NCI-H187 (cell line): ENCODE measurements at places on chromosomes 3 and 15.
A peak's percentile ranks its signal among the peaks of the same experiment; 100 is the strongest.

- DNase-seq = peak; percentile 17
Measured at GRCh38 chr15:79310612-79310984, 314 bp upstream of the TMED3 start.

DNA sequence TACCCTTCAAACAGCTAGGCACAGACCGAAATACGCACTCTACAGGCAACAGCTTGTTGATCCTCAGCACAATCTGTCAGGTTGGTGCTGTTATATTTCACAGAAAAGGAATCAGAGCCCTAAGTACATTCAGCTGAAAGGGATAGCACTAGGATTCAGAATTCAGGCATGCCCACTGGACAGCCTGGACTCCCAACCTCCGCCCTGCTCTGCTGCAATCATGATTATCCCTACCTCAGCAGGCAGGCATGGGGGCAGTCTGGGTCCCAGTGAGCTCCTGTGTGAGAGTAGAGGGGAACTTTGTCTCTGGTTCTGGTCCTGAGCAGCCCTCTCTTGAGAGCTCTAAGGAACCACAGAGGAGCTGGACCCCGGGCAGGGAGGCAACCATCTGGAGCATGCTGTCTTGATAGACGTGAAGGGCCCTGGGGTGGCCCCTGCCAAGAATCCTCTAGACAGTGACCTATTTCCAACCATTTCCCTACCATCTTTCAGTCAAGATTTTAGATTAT is 23.4 kb upstream of the NOX5 start:
- no peak for DNase-seq

DNA sequence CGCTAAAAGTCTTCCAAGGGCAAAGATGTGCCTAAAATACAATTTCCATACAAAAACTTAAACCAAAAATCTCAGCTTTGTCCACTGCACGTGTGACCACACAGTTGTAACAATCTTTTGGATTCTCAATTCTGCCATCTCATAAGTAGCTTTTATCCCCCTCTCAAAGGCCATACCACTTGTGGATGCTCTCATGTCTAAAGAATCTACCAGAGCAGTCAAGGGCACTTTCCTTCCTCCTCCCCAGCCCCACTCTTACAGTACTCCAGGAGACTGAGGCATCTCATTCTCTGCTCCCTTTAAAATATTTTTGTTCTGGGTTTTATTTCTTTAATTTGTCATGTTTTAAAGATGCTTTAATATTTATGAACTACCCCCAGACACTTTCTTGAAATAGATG is 102.3 kb upstream of the PFN2 start:
- peak; percentile 34 for DNase-seq

DNA sequence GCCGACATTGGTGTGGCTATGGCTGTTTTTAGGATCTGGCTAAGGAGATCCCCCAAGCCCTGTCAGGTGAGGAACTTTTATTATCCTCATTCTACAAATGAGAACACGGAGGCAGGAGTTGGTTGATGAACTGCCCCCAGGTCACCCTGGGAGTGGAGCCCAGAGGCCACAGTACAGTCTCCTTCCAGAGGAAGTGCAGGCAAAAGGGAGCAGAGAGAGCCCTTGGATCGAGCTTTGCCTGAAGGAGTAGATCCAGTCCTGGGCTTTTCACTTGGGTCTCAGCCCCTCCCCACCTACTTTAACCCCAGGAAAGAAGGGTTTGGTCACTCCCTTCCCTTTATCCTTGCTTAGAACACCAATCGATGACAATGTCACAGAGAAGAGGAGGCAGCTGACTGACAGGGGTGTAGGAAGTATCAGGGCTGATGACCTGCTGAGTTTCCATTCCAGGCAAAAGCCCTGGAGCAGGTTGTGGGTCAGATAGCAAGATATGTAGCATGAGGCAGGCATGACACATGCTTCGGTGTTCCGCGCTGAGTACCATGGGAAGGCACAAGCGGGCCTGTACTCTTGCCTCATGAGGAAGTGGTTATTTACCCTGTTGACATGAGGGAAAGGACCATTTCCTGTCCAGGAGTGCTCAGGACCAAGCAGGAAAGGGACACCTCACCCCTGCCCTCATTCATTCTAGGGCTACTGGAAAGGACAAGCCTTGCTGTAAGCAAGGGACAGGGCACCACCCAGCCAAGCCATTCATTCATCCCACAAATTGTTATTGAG is 5.8 kb upstream of the PLA2G4D start:
- DNase-seq = no peak

DNA sequence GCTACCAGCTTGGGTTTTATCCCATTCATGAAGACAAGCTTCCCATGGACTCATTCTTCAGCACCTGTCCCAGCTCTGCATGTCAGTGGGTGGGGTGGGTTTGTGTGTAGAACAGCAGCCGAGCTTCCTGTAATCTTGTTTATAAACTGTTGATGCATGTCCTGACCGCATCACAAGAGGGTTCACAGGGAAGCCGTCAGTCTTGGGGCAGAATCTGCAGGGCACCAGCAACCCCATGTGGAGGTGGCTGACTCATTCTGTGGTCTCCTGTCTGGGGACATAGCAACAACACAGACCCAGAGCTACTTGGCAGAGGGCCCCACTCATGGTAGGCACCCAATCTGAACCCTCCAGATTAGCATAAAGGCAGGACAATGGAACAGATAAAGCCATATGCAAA is 35.6 kb downstream of the DAPK2 start:
- DNase-seq = no peak

DNA sequence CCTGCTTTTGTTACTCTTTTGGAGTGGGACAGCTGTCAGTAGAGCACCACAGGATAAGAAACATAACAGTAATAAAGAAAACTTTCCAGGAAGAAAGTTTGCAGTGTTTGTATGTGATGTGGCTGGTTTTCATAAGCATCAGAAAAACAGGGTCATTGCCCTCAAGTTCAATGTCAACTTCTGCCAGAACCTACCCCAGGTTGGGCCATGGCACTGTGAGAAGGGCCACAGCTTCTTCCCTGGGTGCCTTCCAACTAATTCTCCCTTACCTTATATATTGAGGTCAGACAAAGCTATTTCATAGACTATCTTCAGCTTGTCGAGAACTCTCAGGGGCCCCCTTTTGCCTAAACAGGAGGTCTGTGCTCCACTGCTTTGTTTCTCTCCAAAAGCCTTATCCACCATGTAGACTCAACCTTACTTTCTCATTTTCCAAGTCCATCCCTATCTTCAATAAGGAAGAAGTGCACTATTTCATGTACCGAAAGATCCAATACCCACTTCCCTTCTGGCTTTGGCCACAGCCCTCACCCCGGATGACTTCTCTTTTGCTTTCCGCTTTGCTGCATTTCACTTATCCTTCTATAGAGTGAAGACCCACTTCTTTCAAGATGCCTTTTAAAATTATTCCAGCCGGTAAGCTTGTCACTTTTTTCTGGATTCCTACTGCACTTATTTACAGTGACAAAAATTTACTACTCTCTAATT is 38.2 kb upstream of the PLCL2 start:
- no peak for DNase-seq

DNA sequence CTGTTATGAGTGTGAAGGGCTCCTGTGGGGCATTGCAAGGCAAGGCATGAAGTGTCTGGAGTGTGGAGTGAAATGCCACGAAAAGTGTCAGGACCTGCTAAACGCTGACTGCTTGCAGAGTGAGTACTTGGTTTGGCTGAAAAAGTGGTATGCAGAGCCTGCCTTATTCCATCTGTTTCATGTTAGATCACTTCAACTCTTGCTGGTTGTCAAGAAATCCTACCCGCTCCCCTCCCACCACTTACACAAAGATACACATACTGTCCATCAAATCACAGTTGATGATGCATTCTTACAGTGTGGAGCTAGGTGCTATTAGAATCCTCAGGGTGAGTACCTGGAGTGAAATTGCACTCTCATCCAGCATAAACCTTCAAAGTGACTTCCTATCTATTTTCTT is 272.1 kb downstream of the UNC13C start:
- no peak for DNase-seq

- no peak for DNase-seq
Measured at GRCh38 chr15:90214553-90215196, 13.5 kb downstream of the SEMA4B start.

- no peak for DNase-seq
Measured at GRCh38 chr15:49809894-49810609, 189.2 kb downstream of the DTWD1 start.

DNA sequence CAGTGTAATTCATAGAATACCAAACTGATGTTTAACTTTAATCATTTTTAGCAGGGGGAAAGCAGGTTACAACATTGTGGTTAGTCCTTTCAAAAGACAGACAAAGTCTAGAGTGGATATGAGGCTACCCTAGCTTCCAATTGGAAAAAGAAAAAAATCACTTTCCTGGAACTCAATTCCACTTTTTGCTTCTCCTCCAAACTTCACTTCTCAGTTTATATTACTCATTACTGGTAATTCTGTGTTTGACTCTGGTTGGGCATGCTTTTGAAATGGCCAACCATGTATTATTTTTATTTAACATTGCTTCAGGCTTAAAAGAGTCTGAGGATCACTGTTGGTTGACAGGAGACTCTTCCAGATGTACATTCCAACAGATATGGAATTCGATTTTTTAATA is 84.8 kb downstream of the RAP2B start:
- no peak for DNase-seq

GRCh38 chr3:158418035-158418434 is 153.0 kb upstream of the MLF1 start:
- DNase-seq = no peak

- no peak for DNase-seq
Measured at GRCh38 chr3:82386647-82387046, 625.2 kb upstream of the GBE1 start.

- DNase-seq = no peak
Measured at GRCh38 chr3:54988838-54989630, 61.2 kb upstream of the LRTM1 start.

DNA sequence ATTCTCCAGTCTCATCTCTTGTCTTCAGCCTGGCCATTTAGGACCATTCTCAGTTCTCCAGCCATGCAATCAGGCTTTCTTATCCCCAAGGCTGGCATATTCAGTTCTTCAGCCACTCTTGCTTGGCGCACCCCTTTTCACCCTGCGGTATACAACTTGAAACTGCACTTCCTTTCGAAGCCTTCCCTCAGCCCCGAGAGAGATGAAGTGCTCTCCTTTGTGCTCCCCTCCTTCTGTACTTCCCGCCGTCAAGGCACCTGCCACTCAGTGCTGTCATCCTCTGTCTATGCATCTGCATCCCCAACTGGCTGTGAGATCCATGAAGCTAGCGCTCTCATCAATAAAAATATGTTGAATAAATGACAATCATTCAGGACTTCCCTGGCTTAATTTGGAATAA is 45.7 kb downstream of the MORC1 start:
- DNase-seq = no peak

GRCh38 chr15:32098033-32098432 is 67.7 kb downstream of the CHRNA7 start:
- no peak for DNase-seq

DNA sequence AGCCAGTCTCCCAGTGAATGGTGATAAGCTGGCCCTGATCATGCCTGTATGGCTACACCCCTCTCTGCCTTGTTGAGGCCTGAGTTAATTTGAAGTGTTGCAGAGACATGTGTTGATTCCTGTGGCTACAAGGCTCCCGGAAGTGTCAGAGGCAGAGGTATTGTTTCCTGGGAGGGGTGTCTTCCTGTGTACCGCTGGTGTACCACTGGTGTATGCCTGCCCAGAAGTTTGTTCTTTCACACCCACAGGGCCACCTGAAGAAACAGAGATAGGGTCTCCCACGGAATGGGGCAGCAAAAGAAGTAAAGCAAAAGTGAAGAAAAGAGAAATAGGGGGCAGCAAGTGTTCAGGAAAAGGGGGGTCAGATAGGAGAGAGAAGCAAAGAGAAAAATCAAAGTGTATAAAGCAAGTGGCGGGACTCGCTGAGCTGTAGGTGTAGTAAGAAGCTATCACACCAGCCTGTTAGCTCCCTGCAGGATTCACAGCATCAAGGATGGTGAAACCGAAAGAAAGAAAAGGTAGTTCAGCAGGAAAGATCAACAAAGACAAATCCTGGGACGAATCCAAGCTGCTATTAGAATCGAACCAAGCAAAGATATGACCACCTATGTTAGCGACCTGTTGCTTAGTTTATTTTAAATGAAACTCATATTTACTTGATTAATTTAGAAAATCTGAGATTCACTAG is 36.6 kb upstream of the CD47 start:
- no peak for DNase-seq

- no peak for DNase-seq
Measured at GRCh38 chr3:58062472-58062871, 54.2 kb downstream of the FLNB start.

DNA sequence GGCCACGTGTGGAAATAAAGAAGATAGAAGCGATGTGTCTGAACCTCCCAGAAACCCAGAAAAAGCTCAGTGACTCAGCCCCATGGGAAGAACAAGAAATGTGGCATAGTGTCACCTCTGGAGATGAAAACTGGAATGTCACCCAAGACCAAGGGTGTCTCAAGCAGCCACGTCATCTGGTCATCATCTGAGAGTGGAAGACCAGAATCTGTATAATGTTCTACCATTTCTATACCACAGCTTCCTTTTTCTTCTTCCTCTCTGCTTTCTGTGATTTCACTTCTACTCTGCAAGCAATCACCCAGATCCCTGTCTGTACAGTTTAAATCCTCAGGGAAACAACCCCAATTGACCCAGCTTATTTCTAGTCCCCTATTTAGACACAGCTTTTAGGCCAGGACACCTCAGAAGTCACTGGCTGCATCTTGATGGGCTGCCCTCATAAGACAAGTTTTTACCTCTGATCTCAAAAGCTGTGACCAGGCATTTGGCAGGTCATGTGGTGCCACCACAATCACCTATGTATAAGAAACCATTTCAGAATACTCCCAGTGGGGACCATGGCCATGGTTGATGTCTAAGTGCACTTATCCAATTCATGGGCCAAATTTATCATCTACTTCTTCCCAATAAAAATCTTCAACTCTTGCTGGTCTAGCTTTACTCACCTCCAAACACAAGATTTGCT is 278.5 kb upstream of the UMPS start:
- no peak for DNase-seq

DNA sequence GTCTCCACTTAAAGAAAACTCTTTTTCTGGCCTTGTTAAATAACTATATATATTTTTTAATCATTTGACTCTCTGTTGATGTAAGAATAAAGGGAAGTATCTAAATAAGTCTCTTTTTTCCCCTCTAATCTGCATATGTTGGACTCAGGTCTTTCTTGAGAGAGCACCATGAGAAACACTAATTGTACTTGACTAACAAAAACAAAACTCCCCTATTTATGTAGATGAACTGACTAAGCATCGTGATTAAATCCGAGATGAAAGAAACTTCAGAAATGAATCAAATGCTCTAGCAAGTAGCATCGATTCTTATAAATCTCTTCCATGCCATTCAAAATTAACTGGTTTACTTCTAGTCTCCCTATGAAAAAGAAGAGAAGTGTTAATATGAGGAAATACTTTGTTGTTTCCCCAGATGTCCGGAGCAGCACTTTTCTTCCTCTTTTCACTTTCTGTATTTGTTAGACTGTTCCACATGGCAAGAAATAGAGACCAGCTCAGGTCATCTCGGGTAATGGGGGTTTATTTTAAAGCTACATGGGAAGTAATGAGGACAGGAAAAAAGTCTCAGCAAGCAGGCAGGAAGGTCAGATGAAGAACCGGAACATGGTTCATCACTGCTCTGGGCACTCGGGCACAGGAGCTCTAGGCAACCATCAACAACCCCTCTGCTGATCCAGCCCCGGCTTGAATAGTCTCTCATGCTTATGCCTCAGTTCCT is 288.3 kb downstream of the CNTN6 start:
- no peak for DNase-seq

- no peak for DNase-seq
Measured at GRCh38 chr15:95663156-95664100, 667.1 kb upstream of the NR2F2 start.

GRCh38 chr3:67484085-67484484 is 170.3 kb downstream of the SUCLG2 start:
- no peak for DNase-seq
